Activated naive CD8-positive, alpha-beta T cell treated with anti-CD3 and anti-CD28 coated beads for 36 hours (primary cell): ENCODE measurements at places on chromosomes 6 and 20. TPM values are rescaled to one million over a fixed set of nuclear protein-coding genes. Genes with fewer than 3 reads are reported as not detected.

The PRKN gene
- 0.52 TPM for total RNA-seq

- no peak for DNase-seq
- no peaks in the 10 kb centered on the region for H3K36me3 ChIP-seq
- no peaks in the 10 kb centered on the region for H3K27me3 ChIP-seq
- H3K27ac ChIP-seq = no peak overlapping the region
- H3K4me3 ChIP-seq = no peak overlapping the region
- peaks cover 3% of the 10 kb centered on the region for H3K4me1 ChIP-seq
These were observed 112.2 kb upstream of the ARMC2 start for GRCh38 chr6:108736002-108736361.

DNA sequence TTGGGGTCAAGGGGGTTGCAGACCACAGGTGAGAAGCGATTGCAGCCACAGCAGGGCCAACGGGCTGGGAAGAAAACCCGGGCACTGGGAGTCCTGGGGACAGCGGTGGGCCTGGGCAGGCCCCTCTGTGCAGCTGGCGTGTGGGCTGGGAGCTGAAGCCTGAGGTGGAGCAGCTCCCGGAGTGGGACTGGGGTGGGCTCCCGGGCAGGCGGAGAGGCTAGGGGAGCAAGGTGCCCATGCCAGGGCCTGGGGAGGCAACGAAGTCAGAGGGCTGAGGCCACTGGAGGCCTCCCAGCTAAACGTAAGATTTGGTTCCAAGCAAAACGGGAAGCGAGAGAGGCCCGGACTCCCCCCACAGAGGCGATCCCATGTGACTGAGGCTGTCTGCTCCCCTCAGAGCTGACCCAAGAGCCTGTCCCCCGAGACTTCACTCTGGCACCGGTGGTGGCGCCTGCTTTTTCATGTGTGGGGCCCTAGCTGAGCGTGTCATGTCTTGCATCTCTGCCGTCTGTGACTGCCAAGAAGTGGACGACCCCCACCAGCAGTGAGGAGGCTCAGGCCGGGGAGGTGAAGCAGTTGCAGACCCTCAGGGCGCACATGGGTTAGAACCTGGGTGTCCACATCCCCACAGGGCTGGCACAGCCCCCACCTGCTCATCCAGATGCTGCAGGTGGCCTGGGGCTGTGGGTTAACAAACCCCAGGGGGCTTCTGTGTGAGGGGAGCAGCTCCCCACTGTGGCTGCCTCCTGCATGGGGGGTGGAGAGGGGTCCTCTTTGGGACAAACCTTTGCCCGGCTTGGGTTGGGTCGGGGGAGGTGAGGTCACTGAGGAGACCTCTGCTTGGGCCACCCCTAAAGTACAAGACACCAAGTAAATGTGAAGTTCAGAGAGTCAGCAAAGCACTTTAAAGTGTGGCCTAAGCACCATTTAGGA lies 212.3 kb downstream of the TAF4 start:
- no peak overlapping the region for H3K4me3 ChIP-seq
- no peak overlapping the region for H3K27ac ChIP-seq
- H3K27me3 ChIP-seq = no peaks in the 10 kb centered on the region
- H3K4me1 ChIP-seq = no peaks in the 10 kb centered on the region
- DNase-seq = no peak
- H3K36me3 ChIP-seq = no peaks in the 10 kb centered on the region

DNA sequence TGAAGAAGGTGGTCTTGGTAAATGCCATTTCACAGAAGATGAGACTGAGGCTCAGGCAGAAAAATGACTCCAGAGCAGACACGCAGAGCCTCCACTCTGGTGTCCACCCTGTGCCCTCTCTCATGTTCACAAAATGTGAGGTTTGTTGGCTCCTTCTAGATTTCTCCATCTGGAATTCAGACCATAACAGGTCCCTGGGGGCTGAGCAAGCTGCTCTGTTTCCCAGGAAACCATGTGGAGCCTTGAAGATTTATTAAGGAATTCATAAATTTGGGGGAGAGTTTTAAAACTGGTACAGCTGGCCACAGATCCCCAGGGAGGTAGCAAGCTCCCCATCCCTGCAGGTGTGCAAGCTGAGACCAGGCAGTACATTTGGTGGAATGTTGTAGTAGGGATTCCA lies 38.8 kb upstream of the SIRPA start:
- no peaks in the 10 kb centered on the region for H3K36me3 ChIP-seq
- no peak for DNase-seq
- H3K4me3 ChIP-seq = no peak overlapping the region
- H3K27me3 ChIP-seq = peaks cover 5% of the 10 kb centered on the region
- no peak overlapping the region for H3K27ac ChIP-seq

DNA sequence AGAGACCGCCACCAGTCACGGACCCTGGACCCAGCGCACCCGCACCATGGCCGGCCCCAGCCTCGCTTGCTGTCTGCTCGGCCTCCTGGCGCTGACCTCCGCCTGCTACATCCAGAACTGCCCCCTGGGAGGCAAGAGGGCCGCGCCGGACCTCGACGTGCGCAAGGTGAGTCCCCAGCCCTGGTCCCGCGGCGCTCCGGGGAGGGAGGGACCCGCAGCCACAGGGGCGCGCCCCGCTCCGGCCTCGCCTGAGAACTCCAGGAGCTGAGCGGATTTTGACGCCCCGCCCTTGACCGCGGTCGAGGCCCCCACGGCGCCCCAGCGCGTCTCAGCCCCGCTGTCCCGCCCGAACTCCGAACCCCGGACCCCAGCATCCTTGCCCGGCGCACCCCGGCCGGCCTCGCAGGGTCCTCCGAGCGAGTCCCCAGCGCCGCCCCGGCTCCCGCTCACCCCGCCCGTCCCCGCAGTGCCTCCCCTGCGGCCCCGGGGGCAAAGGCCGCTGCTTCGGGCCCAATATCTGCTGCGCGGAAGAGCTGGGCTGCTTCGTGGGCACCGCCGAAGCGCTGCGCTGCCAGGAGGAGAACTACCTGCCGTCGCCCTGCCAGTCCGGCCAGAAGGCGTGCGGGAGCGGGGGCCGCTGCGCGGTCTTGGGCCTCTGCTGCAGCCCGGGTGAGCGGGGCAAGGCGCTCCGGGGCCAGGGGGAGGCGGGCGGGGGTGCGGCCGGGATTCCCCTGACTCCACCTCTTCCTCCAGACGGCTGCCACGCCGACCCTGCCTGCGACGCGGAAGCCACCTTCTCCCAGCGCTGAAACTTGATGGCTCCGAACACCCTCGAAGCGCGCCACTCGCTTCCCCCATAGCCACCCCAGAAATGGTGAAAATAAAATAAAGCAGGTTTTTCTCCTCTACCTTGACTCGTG lies at the start of gene OXT:
Gene OXT, plus strand, starts transcription at position 11 of the 920 bp plus-strand sequence. Its CDS starts 36 bp downstream, at position 47.
- H3K36me3 ChIP-seq = no peaks in the 10 kb centered on the region
- peak; percentile 67 for DNase-seq
- peaks cover 15% of the 10 kb centered on the region for H3K4me1 ChIP-seq
- H3K27me3 ChIP-seq = peaks cover 3% of the 10 kb centered on the region

GRCh38 chr6:166333172-166333995 lies 9.0 kb downstream of the SFT2D1 start:
- no peak for DNase-seq
- H3K4me1 ChIP-seq = peaks cover 48% of the 10 kb centered on the region
- H3K4me3 ChIP-seq = peak overlapping the region; percentile 44
- peaks cover 38% of the 10 kb centered on the region for H3K36me3 ChIP-seq
- H3K27ac ChIP-seq = peak overlapping the region; percentile 79
- no peaks in the 10 kb centered on the region for H3K27me3 ChIP-seq

DNA sequence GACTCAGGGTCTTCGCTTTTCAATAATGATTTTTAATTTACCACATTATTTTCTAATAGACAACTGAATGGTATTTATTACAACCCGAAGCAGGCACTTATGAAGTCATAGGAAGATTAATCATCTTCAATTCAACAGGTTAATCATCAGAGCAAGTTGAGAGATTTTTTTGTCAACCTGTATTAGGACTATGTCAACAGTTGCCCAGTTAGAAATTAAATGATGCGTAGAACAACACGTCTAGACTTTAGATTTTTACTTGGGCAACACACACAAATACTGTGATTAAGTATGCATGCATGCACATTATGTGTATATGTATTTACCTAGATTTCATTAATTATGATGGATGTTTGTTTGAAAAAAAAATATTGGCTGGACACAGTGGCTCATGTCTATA lies 4.3 kb downstream of the ILRUN start:
- no peak for DNase-seq
- H3K36me3 ChIP-seq = peaks cover 22% of the 10 kb centered on the region
- H3K27ac ChIP-seq = no peak overlapping the region
- no peak overlapping the region for H3K4me3 ChIP-seq
- H3K27me3 ChIP-seq = no peaks in the 10 kb centered on the region

GRCh38 chr6:113762641-113763040 lies 94.5 kb upstream of the MARCKS start:
- H3K36me3 ChIP-seq = no peaks in the 10 kb centered on the region
- peaks cover 3% of the 10 kb centered on the region for H3K27me3 ChIP-seq
- DNase-seq = no peak
- no peak overlapping the region for H3K4me3 ChIP-seq
- H3K27ac ChIP-seq = no peak overlapping the region

DNA sequence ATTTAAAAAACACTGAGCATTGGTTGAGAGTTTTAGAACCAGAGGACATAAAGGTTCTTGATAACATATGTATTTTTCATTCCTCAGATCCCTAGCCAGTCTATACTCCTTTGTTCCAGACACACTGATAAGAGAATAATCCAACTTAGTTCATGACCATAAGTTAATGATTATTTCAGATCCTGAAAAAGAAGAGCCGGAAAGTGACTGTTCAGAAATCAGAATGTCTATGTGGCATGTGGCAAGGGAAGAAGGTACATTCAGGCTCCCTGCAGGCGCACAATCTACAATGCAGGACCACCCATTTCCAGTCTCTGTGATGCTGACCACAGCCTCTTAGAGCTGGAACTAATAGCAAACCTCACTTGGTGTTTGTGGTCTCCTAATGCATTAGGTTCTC lies 666.7 kb upstream of the AGPAT4 start:
- H3K4me3 ChIP-seq = no peak overlapping the region
- no peak overlapping the region for H3K27ac ChIP-seq
- no peaks in the 10 kb centered on the region for H3K4me1 ChIP-seq
- no peaks in the 10 kb centered on the region for H3K27me3 ChIP-seq

DNA sequence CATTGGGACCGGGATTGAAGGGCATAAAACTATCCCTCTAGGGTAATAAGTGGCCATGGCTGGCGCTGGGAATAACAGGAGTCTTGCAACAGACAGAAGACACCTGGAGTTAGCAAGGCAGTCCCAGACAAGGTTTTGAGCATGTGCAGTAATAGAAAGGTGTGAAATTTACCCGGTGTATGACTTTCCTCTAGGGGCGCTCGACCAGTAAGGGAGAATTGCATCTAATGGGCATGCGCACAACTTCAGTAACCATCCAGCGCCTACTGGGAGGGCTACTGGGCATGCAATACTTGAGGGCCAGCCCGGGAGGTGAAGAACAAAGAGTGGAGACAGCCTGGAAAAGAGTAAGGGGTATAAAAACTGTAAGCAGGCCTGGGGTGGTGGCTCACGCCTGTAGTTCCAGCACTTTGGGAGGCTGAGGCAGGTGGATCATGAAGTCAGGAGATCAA lies 32.7 kb downstream of the SERPINB6 start:
- peak overlapping the region; percentile 78 for H3K27ac ChIP-seq
- H3K27me3 ChIP-seq = peaks cover 4% of the 10 kb centered on the region
- DNase-seq = no peak

DNA sequence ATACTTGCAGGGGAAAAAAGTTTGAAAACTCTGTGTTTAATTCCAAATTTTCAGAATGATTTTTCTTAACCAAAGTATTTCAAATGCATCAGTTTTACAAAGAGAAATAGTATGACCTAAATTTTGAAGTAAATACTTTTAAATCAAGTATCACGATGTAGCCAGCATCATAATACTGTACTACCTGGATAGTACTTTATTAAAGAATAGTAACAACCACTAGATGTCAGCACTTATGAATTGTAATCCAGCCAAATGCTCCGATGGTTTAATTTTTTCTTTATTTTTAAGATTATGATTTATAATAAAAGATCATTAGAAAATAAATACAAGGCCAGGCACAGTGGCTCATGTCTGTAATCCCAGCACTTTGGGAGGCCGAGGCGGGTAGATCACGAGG lies 37.2 kb upstream of the HACE1 start:
- no peaks in the 10 kb centered on the region for H3K36me3 ChIP-seq
- peaks cover 14% of the 10 kb centered on the region for H3K27me3 ChIP-seq
- no peak overlapping the region for H3K4me3 ChIP-seq
- H3K4me1 ChIP-seq = no peaks in the 10 kb centered on the region

DNA sequence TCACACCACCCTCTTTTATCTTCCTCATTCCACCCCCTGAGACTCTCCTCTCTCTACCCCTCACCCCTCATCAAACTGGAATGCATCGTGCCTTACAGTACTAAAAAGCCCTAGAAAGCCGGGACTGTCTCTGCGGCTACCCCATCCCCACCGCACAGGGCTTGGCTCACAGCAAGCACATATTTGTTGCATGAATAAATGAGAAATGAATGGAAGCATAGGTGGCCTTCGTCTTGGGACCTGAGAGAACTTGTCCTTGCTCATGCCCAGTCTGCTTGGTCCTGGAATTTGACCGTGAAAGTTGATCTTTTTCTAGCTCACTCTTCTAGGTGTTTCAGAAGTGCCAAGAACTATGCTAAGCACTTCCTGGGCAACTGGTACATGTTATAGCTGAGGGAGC lies 53.3 kb downstream of the APCDD1L start:
- peaks cover 5% of the 10 kb centered on the region for H3K4me1 ChIP-seq
- DNase-seq = no peak
- no peaks in the 10 kb centered on the region for H3K36me3 ChIP-seq
- no peak overlapping the region for H3K4me3 ChIP-seq
- no peaks in the 10 kb centered on the region for H3K27me3 ChIP-seq
- H3K27ac ChIP-seq = no peak overlapping the region
